Breast epithelium (tissue), 4 donors: ENCODE measurements at places on chromosomes 6 and 20.

DNA sequence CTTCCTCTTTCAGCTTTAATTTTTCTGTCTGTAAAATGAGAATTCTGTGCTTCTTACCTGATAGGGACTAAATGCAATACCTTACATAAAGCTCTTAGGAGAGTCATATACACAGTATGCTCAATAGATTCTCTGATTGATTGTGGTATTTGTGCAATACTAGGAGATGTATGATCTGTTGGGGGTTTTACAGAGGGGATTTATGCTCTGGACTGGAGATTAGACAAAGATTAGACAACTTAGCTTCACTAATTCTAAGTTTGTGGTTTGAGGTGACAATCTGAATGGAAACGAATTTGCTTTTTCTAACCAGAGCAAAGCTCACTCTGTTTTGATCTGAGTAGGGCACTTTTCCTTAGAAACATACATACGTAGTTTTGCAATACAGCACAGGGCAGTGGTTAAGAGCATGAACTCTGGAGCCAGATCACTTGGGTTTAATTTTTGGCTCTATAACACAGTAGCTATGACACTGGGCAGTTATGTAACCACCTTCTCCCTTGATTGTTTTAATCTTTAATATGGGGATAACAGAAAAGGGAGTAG, 126.2 kb downstream of the RNF144B start:
- DNase-seq = no peak
- no peaks in the 10 kb centered on the region for H3K36me3 ChIP-seq
- H3K4me1 ChIP-seq = no peaks in the 10 kb centered on the region
- no peaks in the 10 kb centered on the region for H3K27me3 ChIP-seq
- H3K4me3 ChIP-seq = no peak overlapping the region
- no peak overlapping the region for H3K27ac ChIP-seq

- H3K4me1 ChIP-seq = peaks cover 2% of the 10 kb centered on the region
- peak overlapping the region; percentile 91 for H3K4me3 ChIP-seq
- H3K27me3 ChIP-seq = no peaks in the 10 kb centered on the region
- no peak for DNase-seq
Measured at GRCh38 chr20:36237477-36237876, 1.2 kb downstream of the AAR2 start.

DNA sequence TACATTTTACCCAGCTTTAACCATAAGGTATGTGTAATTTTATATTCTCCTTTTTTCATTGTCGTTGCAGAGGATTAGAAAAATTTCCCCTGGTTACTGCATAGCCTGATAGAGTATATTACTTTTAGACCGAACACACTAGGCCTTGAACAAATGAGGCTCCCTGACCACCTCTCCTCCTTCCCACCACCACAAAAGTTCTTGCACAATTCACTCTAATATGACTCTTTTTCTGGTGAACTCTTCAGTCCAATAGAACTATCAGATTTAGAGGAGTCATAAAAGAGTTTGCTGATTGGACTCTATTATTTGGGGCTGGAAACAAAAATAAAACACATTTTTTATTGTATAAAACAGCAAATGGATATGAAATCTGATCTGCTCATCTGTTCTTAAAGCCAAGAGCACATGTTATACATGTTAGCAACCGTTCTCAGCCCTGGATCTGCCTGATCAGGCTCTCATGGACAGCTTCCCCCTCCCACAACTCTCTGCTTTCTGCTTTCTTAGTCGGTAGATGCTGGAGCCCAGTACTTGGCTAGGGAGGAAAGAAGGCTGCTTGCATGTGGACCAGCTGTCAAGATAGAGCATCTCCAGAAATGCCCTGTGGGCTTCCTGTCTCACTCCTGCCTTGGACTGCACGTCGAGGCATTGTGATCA, 83.5 kb downstream of the CD164 start:
- H3K27ac ChIP-seq = no peak overlapping the region
- no peak overlapping the region for H3K4me3 ChIP-seq
- H3K4me1 ChIP-seq = no peaks in the 10 kb centered on the region
- DNase-seq = no peak

- H3K27ac ChIP-seq = no peak overlapping the region
- no peaks in the 10 kb centered on the region for H3K36me3 ChIP-seq
- H3K4me1 ChIP-seq = no peaks in the 10 kb centered on the region
- no peak overlapping the region for H3K4me3 ChIP-seq
- no peak for DNase-seq
- H3K27me3 ChIP-seq = no peaks in the 10 kb centered on the region
Measured at GRCh38 chr6:169898788-169899480, 147.5 kb downstream of the ERMARD start.

DNA sequence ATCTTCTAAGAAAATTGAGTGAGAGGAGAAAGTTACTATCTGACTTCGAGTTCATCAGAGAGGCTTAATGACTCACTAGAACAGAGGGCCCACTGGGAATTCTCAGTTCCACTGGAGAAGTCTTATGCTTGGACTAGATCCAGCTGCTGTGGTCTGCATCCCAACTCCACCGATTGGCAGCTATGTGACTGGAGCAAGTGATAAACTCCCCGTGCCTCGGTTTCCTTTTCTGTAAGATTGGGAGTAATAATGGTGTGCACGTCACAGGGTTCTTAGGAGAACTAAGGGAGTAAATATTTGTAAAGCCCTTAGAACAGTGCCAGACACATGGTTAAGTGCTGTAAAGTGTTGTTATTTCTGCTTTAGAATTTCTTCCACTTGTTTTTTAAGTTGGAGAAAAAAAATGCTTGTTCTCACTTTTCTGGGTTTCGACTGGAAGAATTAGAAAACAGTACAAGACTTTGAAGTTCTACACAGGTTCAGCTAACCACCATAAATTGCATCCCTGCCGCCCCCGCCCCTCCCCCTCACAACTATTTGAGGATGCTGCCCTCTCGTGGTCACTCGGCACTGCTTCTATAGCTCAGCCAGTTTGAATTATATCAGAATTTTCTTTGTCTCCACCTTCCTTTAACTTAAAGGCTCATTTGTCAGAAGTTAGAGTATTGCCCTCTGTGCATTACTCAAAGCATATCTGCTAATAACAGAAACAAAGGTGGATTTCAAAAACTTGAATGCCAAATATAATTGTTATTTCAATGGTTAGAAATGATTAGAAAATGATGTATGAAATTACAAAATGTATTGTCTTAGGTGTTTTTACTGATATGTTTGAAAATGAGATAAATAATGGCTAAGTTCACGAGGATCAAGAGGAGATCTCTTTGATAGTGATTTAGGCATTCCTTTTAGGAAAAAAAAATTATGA, 95.0 kb upstream of the IFNGR1 start:
- no peaks in the 10 kb centered on the region for H3K27me3 ChIP-seq
- DNase-seq = peak; percentile 46
- no peaks in the 10 kb centered on the region for H3K36me3 ChIP-seq
- H3K27ac ChIP-seq = no peak overlapping the region

DNA sequence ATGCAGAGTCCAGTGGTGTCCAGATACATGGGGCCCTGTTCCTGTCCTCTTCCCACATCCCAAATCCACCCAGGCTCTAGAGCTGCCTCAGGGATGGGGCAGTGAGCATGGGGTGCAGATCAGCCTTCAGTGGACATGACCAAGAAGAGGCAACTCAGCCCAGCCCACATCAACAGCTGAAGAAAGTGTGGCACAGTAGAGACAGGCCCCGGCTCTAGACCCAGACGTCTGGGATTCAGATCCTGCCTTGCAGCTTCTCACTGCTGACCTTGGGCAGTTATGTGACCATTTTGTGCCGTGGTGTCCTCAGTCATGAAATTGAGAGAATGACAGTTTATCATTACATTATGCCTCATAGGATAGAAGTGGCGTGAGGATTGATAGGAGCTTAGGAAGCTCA, 54.6 kb upstream of the CST7 start:
- no peaks in the 10 kb centered on the region for H3K27me3 ChIP-seq
- no peaks in the 10 kb centered on the region for H3K4me1 ChIP-seq
- H3K36me3 ChIP-seq = no peaks in the 10 kb centered on the region
- no peak for DNase-seq
- H3K4me3 ChIP-seq = no peak overlapping the region

DNA sequence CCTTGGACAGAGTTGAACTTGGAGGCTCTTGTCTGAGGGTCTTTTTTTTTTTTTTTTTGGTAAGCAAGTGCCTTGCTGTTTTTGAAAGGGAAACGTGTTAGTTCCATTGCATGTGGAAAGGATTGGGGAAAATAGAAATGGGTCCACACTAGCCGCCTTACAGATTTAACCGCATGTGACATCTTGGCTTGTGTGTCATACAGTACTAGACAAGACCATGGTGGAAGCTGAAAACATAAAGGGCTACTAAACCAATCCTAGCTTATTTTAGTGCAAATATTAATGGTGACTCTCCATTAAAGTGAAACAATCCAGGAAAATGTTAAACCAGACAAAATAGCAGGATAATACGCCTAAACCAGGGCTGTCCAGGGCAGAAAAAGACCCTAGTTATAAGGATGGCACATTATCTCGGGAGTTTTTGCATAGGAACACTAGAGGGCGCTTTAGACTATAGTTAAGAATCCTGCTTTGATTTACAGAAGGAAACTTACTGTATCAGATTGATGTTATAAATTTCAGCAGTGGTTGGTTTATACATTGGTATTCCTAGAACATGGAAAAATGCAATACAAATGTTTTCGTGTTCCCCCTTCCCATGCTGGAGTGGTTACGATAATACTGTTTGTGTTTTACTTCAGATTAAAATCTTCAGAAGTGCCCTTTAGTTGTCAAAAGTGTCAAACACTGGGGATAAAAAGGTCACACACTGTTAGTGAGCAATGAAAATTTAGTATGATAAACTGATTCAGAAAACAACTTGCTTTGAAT, 59.8 kb upstream of the DEK start:
- no peaks in the 10 kb centered on the region for H3K27me3 ChIP-seq
- no peak overlapping the region for H3K27ac ChIP-seq
- no peaks in the 10 kb centered on the region for H3K4me1 ChIP-seq
- H3K4me3 ChIP-seq = no peak overlapping the region
- no peaks in the 10 kb centered on the region for H3K36me3 ChIP-seq

- H3K36me3 ChIP-seq = no peaks in the 10 kb centered on the region
- no peak for DNase-seq
- H3K4me1 ChIP-seq = no peaks in the 10 kb centered on the region
- peak overlapping the region; percentile 39 for H3K4me3 ChIP-seq
Measured at GRCh38 chr6:150418827-150419594, 50.2 kb downstream of the IYD start.

DNA sequence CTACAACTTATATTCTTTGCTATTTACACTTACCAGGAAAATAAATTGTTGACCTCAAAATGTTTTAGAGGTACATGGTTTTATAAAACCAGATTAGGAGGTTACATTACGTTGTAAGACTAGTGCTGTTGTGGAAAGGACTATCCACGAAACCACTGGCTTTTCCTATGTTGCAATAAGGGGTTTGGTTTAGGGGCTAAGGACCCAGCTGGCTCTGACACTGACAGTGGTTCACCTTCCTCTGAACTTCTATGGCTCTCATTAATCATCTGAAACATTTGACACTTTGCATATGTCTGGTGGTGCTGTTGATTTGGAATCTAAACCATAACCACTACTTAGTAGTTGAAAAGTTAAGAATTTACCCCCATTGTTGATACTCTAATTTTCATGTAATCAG, 186.7 kb downstream of the NKAIN2 start:
- H3K4me1 ChIP-seq = no peaks in the 10 kb centered on the region
- no peak for DNase-seq
- H3K36me3 ChIP-seq = no peaks in the 10 kb centered on the region
